ENCODE measurements at places on chromosomes 6 and 20.

DNA sequence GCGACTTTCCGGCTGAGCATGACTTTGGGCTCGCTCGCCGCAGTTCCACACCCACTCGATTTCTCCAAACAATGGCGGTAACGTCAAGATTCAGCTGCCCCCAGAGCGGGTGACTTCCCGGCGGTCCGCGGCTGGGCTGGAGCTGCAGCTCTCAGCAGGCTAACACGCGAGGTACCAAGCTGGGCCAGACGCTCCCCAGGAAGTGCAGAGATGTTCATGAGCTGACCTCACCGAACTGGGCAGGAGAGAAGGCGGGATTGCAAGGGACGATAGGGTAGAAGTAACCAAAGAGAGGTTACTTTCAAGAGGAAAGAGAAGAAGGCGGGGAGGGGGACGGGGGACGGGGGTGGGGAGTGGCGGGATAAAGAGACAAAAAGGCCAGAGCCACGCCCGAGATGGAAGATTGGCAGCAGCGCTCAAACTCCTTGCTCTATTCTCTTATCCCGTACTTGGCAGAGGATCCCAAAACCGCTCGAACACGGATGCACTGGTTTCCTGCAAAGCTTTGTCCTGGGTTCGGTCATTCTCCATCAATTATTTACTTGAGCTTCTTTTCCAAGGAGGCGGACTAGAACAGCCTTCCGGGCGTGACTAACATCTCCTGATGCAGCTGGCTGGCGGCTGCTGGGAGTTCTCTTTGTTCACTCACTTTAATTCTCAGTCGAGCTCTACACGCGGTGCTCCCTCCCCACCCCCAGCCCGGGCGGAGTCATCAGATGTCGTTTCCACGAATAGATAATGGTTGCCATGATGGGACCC lies at the start of gene MTCL3:
MTCL3 (minus strand) TSS at position 626 of the 759 bp plus-strand sequence.
- DNase-seq: no peak

DNA sequence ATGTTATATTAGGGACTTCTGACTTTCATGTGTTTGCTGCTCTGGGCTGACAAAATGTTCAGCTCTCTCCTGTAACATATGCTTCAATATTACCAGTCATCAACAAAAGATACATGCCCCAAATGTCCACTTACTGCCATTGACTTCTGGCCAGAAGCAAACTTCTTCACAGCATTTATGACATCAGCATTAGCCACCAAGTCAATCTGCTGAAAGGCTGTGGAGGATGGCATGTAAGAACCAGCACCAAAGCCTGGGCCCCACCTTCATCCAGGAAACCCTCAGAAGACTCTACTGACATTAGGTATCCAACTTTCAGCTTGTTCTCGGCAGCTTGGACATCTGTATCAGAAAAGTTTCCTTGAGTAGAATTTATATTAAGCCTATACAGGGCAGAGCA lies 595.5 kb downstream of the COL12A1 start:
- DNase-seq: no peak

GRCh38 chr6:150891888-150892485 lies 26.5 kb downstream of the MTHFD1L start:
- peak; percentile 59 for DNase-seq

GRCh38 chr6:127792616-127793015 lies 108.2 kb downstream of the THEMIS start:
- DNase-seq: no peak

DNA sequence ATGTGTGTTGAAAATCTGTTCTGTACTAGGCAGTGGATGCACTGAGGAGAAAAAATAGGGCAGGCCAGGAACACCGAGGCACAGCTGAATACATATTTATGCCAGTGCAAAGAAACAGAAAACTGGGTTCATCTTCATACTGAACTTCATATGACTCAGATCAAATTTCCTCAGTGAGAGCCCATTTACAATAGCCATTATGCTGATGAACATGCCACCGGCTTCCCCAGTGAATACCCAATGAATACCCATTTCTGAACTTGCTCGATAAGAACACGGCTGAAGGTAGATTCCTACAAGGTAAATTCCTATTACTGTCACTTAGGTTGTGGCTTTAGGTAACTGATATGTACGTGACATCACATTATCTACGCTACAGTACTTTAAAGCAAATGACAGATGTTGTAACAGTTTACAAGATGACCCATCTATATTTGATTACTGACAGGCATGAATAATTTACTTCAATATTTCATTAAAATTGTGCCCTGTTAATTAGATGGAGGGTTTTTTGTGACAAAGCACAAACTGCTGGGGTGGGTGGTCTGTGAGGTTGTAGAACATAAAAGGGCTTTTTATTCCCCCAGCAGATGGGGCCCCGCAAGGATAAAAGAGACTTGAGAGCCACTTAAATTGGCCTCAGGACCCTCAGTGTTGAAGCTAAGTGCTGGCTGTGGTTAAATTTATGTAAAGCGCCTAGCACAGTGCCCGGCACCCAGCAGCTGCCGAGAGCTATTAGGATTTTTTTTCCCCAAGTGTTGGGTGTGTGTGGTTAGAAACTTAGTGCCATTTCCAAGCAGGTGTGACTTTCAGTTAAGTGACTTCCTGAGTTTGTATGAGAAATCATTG lies 264.5 kb downstream of the CD83 start:
- no peak for DNase-seq

DNA sequence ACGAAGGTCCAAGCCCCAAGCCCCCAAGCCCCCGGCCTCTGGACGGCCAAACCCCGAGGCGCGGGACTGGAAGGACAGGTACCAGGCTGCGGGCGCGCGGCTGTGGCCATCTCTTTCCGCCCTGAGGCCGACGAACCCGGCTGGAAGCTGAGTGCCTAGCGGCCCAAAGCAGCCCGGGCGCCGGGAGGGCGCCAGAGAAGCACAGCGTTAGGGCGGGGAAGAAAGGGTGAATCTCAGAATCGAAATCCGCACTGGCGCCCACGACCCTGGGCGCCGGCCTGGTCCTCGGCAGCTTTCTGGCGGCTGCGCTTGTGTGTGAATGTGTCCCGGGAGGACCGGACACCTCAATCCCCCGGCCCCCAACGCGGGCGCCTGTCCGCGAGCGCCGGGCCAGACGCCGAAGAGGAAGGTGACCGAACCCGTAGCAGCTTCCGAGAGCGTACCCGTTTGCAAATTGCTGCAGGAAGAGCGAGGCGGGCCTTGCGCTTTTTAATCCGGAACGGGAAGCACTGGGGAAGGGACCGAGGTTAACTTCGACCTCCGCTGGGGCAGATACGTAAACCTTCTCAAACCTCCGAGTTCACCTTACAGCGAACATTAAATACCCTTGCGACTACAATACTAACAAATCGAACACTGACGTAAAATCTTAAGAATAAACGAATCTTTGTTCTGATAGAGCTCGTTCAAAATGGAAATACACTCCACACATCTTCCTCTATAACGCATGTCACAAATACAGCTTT lies 2.9 kb downstream of the NRN1 start:
- no peak for DNase-seq

DNA sequence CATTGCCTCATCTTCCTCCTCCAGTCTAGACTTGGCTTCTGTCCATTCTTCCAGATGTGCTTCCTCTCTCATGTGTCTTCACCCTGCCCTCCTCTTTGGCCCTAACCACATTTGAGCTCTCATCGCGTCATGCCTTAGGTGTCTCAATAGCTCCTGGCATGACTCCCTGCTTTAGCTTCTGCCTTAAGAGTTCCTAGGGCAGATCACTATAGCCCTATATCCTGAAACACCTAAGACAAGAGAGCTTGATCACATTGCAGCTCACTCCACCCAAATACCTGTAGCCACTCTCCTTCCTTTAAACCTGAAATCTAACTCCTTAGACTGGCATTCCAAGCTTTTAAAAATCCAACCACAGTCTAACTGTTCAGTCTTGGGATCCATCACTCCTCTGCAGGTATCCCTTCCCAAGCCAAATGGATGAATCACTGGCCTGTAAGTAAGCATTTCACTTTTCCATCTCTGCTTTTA lies 69.0 kb upstream of the STXBP5 start:
- DNase-seq: no peak

DNA sequence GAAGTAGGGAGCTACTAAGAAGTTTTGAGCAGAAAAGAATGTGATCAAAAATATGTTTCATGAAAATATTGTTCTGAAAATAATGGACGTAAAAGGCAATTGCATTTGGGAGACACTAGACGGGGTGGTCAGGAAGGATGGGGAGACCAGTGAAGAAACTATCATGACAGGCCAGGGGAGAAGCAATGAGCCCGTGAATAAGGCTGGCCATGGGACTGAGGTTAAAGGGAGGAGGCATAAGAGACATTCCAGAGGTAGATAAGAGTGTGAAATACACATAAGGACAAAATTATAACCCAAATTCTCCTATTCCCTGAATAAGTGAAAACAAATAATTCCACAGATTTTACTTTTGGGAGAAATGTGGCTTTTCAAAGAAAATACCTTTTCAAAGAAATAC lies 51.7 kb downstream of the MARCKS start:
- DNase-seq: no peak

DNA sequence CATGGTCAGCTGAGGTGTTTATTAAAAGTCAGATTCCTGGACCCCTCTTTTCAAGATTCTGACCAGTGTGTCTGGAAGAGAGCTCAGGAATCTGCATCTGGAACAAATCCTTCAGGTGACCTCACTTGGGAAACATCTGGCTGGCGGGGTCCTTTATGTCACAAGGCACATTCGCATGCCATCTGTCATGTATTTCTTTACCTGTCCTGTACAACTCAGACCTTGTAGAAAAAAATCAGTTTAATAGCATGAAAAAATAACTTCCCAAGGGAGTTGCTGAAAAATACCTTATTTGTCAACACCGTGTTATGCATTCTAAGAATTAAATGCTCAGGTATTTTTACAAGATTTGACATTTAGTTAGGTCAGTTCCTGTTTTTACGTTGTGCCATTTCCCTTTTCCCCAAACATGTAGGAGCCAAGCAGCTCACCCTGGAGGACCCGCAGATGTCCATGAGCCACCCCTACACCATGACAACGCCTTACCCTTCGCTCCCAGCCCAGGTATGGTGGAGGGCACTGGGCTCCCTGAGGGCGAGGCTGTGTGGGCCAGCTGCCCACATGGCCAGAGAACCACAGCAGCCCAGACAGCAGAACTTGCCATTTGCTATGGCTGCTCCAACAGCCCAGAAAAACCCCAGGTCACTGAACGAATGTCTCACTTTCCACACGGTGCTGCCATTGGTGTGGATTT lies 4.0 kb downstream of the IRF4 start:
- no peak for DNase-seq

DNA sequence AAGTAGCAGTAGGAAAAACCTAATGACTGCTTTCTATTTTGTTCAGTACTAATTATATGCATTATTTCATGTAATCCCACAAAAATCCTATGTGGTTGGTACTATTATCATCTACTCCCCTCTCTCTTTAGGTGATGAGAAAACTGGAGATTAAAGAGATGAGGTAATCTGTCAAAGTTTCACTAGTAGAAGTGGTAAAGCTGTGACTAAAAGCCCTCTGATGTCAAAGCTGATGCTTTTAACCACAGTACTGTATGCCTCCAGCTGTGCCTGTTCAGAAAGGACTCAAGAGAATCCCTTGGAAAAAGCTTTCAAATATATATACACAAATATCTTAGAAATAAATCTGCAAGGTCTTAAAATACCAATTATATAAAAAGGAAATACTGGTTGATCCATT lies 38.0 kb downstream of the PHIP start:
- no peak for DNase-seq

DNA sequence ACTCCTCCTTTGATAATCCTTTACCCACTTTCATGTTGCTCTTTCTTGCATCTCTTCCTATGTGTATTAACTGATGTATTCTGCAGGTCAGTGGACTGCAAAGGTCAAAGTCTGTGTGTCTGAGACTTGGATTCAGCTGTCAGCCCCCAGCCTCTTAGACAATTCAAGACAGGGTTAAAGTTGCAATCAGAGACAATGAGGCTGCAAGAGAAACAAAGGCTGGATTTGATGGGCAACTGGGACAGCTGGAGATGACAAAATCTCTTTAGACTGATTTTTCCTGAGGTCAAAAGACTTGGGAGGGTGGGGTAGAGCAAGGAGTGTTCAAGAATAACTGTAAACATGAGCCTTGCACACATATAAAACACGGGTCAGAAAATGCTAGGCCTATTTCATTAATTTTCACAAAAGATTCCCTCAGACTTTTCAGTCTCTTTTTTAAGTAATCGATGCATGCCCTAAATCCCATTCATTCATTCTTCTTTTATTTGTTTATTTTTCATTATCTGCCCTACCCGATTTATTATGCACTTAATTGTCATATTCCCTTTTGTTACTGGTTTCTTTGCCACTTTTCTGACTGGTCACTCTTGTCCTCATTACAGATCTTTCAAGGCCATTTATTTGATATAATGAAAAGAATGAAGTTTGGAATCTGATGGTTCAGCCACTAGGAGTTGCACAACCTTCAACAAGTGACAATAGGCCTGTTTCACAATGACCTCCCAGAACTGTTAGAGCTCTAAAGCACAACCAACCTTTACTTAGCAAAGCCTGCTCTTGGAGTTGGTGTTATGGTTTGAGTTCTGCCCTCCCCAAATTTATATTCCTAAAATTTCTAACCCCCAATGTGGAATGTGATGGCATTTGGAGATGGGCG lies 33.8 kb upstream of the AKAP12 start:
- DNase-seq: no peak

- no peak for DNase-seq
Observed at GRCh38 chr6:53786832-53787231, 8.0 kb upstream of the LRRC1 start.

- peak; percentile 26 for DNase-seq
Observed at GRCh38 chr6:131116755-131117360, 18.4 kb upstream of the AKAP7 start.

DNA sequence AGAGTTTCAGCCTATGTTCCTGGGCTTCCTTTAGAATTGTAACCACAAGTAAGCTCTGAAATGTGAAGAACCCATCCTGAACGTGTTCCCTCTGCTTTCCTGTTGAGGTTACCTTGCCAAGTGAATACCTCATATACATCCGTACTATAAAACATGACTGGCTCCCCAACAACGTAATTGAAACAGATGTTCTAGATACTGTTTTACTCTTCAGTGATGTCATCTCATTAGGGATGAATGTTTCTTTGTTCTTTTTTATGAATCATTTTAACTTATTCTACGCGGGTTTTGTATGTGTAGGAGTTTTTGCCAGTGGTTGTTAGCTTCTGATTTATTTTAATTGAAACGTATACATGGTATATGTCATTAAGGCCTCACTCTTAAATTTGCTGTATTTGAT lies 166.8 kb downstream of the SAMD5 start:
- no peak for DNase-seq

GRCh38 chr6:48957781-48958180 lies 505.3 kb downstream of the MMUT start:
- no peak for DNase-seq

GRCh38 chr6:170289180-170289931 lies 1.5 kb downstream of the DLL1 start:
- DNase-seq: no peak

Measured in hematopoietic multipotent progenitor cell treated with erythropoietin and hydrocortisone succinate and interleukin-3 and kit ligand, for 15 days (in vitro differentiated cells).